Stimulated activated CD8-positive, alpha-beta memory T cell treated with anti-CD3 and anti-CD28 coated beads, Interleukin-4, amount 100 ng/mL, for 1 hour (primary cell): ENCODE measurements at places on chromosomes 1 and 21.
A peak's percentile ranks its signal among the peaks of the same experiment; 100 is the strongest.

- DNase-seq = no peak
Measured at GRCh38 chr1:205514211-205515142, 10.0 kb downstream of the CDK18 start.

DNA sequence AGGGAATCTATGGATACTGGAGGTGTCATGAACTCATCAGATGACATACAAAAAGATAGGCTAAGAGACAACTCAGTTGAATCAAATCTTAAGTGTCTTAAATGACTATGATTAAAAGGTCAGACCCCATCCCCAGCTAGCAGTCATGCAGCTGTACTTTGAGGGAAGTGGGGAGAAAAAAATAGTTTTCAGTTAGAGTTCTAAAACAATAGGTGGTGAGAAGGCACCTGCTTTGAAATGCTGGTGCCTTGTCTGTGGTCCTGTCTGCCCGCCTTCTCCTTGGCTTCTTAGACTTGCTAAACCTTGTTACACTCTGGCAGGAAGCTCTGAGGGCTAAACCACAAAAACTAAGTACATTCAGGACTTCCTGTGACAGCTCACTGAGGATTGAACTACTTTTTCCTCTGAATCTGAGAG lies 15.3 kb downstream of the CD2 start:
- no peak for DNase-seq

DNA sequence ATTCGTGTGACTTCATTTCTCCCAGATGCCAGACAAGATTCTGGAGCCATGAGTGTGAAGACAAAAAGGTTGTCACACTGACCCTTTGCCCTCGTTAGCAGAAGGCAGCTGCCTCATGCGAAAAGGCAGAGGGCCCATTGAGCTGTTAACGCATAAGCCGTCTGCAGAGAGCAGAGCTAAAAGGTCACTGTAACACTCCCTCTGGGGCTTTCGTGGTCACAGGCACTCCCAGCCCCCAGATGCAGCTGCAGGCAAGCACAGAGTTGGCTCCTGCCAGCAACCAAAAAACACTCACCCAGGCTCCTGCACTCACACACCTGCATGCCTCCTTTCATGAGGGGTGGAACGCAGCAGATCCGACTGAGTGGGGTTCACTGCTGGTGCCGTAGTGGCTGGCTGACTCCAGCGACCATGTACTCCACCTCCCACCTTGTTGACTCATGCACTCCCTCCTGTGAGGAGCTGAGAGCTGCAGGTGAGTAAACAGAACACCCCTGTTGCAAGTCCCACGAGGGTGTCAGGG lies 287.5 kb downstream of the SMYD3 start:
- no peak for DNase-seq

GRCh38 chr1:76474922-76475321 lies 392.4 kb upstream of the ST6GALNAC5 start:
- DNase-seq = no peak

- DNase-seq = no peak
Measured at GRCh38 chr1:206672011-206672688, 12.6 kb upstream of the MAPKAPK2 start.

GRCh38 chr1:242736611-242737010 lies 212.1 kb upstream of the PLD5 start:
- DNase-seq = no peak

DNA sequence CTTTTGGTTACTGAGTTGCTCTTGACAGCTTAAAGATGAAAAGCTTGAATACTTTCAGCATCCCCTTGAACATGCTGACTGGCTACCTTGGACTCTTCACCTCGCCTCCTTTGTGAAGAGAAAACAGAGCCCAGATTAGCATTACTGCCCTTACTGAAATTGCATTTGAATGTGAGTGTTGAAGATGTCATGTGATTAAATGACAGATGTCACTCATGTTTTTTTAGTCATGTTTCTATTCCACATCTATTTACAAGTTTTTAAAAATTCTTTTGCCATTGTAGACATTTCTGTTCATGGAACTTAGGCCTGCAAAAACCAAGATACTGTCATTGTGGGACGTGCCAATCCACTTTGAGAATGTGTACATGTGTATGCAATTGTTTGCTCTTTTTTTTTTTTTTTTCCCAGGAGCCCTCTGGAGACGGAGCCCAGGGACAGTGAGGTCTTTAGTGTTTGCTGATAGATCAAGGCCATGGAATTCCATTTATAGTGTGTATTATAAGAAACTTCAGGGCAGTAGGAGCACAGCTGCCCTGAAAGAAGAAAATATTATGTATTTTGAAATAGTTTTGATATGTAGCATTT lies 25.7 kb upstream of the IVNS1ABP start:
- DNase-seq = no peak

DNA sequence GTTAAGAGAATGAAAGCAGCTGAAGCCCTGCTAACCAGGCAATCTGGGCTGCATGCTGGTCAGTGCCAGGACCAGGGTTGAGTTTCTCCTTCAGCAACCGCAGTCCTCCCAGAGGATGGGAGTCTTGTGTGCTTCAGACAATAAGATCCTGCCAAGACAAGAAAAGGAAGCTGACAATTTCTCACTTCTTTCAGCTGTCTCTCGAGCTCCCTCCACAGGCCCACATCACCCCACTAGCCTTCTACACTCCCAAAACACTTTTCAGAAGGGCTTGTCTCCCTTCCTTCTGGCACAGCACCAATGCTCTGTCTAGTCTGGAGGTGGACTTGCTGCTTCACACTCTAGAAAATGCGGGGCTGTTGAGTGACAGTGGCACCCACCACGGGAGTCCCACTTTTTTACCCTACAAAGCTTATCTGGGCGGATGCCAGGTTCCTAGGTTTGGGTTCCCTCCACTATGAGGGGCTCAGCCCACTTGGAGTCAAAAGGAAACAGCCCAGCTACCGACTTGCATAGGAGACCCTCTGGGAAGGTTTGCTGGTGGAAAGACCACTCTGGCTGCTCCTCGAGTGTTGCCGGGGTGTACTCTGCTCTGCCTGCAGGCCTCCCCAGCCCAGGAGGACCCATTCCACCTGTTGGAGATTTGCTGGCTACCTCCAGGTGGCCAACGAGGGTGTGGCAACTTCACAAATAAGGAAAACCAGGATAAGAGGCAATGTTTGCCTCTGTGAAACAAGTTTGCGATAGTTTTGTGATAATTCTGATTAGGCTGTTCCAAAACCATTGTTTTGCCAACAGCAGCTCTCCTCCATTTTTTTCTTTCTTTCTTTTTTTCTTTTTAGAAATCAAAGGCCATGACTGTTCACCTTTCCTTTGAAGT lies 68.9 kb downstream of the TENT5C start:
- no peak for DNase-seq

DNA sequence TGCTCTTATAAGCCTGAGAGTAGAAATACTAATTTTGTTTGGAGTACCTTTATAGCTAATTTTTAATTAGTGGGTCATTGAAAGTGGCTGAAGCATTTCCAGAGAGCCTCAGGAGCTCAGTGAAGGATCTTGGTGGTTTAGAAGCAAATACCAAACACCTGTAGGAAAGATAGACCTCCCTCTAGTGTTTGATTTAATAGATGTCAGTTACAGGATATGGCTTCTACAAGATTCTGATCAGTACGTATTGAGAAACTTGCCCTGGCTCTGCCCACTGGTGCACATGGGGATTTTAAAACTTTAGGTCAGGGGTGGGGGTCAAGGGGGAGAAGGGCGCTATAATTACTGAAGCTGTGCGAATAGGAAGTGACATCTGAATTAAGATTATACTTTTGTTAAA lies 122.2 kb downstream of the POU2F1 start:
- DNase-seq = no peak

GRCh38 chr1:110259770-110260169 lies 49.7 kb downstream of the KCNC4 start:
- no peak for DNase-seq

DNA sequence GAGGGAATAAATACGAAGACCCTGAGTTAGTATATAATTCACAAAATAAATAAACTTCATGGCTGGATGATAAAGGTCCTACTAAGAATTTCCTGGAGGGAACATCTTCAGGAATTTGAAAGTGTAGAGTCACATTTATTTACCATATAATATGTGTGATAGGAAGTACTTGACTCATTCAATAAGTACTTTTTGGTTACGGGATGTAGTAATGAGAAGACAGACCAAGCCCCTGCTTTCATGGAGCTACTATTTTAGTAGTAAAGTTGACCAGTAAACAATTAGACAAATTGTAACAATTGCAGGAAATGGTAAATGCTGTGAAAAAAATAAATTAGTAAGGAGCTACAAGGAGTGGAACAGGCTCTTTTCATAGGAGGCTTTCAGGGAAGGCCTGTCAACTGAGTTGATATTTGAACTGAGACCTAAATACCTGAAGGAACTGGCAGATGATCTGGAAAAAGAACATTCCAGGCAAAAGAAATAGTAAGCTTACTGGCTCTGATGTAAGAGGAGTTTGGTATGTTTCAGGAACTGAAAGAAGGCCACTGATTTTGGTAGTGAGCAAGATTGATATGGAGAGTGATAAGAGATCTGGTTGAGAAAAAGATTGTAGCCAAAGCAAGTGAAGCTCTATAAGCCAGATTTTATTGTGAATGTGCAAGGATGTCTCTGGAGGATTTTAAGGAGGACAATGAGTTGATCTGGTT lies 36.2 kb downstream of the CAMSAP2 start:
- no peak for DNase-seq

- peak; percentile 35 for DNase-seq
Measured at GRCh38 chr1:19704247-19705113, 39.8 kb downstream of the HTR6 start.

DNA sequence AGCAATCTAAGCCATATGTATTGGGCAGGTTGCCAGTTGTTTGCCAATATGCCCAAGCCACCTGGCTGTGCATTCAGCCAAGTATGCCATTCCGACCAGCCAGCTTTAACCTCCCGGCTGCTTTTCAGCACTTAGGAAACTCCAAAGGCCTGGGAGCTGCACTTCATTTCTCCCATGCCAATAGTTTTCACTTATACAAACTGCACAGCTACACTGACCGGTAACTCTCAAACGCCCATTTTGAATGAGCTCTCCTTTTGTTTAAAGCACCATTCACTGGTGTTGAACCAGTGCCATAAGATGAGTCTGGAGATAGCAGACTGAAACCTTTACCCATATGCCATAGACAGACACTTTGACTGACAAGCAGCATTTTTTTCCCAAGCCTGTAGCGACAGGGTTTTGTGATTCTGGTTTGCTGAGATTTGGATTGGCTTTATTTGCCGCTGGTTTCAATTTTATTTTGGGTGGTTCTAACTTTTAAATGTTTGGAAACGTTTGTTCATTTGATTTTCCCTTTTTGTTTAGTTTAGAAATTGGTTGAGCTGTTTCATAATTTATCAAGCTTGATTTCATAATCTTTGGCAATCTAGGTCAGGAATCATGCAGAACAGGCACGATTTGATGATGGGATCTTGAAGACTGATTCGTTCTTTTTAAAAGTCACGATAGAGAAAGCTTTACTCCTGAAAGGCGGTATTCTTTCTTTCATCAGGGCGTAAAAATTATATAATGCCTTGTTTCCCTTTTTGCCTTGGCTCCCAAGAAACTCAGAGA lies 144.6 kb downstream of the NFIA start:
- no peak for DNase-seq

DNA sequence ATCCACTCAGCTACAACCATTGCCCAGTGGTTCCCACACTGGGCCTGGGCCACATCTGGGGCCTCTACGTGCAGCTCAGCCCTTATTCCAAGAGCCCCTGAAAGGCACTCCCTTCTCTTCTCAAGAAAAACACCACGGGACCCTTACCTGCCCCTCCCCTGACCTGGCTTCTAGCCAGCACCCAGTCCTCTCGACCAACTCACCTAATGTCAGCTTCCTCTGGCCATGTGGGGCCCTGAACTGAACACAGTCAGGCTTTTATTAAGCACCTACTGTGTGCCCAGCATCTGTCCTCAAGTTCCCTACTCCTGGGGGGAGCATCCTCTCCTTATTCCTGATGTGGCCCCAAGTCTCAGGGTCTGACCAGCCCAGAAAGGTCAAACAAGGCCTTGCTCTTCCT lies 208.4 kb downstream of the MATN1 start:
- DNase-seq = no peak

- no peak for DNase-seq
Measured at GRCh38 chr21:37630872-37631271, 264.3 kb downstream of the DYRK1A start.

- DNase-seq = no peak
Measured at GRCh38 chr21:45994759-45995685, 13.5 kb downstream of the COL6A1 start.

DNA sequence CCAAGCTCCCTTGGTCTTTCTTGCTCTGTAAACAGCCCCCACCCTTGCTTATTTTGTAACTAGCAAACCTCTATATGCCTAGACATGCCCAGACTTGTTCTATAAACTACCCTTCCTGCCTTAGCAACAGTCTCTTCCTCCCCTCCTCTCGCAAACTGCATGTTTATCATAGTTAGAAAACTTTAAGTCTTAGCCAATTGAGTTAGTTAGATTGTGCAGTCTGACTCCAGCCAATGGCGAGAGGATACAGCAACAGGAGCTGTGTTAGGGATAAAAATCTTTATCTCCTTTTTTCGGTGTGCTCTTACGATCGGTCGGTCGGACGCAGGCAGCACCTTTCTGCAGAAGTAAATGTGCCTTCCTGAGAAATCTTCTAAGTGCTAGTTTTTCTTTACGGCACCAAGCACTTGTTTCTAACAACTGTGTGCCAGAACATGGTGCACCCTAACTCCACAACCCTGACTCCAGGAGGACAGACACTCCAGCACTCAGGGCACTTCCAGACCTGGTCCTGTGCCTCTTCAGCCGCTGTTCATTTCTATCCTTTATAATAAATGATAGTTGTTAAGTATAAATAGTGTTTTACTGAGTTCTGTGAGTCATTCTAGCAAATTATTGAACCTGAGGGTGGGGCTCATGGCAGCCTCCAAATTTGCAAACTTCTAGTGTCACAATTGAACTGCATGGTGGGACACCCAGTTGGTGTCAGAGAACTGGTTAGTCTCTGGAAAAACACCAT lies 25.7 kb upstream of the GNG4 start:
- DNase-seq = no peak

DNA sequence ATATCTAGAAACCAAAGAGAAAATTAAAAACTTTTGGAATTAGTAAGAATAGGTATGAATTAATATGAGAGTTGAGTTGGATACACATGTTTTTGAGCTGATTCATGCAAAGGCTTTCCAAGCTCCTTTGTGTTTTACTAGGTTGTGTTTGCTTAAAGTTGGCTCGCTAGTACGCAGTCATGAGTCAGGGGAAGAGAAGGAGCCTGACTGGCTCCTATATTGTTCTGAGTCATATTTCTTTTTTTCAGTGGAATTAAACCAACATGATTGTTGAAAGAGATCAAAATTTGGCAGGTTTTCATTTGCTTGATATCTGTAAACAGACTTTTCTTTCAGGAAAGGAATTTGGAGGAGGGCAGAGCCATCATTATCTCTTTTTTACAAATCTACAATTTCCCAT lies 66.7 kb downstream of the MAGI3 start:
- no peak for DNase-seq
